NCI-H526 treated with DMSO at 0.1 percent for 48 hours (cell line): ENCODE measurements at places on chromosomes 4 and X.
A peak's percentile ranks its signal among the peaks of the same experiment; 100 is the strongest.

- no peak for DNase-seq
Measured at GRCh38 chr4:54556051-54556450, 101.7 kb upstream of the KIT start.

DNA sequence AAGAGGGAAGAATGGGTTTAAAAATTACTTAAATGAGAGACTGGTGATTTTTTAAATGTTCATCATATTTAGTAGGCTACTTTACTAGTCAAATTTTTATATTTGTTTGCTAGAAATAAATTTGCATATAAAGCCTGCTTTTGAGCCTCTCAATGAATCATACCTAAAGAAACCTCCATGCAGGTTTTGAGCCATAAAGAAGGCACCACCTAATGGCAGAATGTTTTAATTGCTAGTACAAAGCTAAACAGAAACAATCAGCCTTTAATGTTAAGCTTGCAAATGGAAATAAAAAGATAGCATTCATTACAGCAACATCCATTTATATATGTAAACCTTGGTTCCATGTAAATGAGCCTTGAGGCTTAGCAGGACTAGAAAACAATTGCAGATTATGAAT lies 989.7 kb downstream of the CCSER1 start:
- DNase-seq: peak; percentile 27

GRCh38 chr4:7256984-7257810 lies 64.9 kb downstream of the SORCS2 start:
- no peak for DNase-seq

DNA sequence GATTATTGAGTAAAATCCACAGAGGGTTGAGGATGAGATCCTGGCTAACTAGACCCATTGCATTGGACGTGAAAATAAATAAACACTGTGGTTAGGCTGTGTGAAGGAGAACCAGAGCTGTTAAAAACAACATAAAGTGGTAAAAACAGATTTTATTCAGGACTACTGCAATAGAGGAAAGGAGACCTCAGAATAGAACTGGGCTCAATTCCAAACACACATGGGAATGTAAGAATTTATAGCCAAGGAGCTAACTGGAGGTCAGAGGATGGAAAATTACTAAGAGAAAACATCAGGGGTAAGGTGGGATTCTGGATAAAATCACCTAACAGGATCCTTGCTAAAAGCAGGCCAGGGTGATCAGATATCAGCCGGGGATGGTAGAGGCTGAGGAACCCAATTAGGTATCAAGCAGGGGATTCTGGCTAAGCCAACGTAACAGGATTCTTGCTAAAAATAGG lies 112.4 kb downstream of the RNF150 start:
- no peak for DNase-seq

GRCh38 chr4:33160126-33160525 lies 2440.0 kb downstream of the PCDH7 start:
- no peak for DNase-seq

GRCh38 chr4:121122661-121123060 lies 41.5 kb downstream of the TNIP3 start:
- DNase-seq: no peak

- no peak for DNase-seq
Measured at GRCh38 chr4:17561195-17561909, 15.6 kb upstream of the LAP3 start.

DNA sequence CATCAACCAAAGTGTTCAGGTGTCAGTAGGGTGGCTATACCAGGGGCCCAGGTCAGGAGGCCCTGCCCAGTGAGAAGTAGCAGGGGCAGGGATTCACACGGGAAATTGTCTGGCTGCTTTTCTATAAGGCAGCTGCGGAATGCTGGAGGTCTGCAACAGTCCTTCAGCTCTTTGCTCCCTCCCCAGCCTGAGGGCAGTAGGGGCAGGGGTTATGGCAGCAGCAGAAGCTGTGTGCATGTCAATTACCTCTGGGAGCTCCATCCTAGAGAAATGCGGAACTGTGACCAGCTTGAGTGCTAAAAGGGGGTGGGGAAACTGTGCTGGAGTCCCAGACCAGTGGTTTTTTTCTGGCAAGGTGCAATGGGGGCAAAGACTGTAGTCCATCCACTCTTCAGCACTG lies 810.4 kb downstream of the PCDH7 start:
- DNase-seq: no peak

- no peak for DNase-seq
Measured at GRCh38 chr4:54585321-54586000, 72.3 kb upstream of the KIT start.

DNA sequence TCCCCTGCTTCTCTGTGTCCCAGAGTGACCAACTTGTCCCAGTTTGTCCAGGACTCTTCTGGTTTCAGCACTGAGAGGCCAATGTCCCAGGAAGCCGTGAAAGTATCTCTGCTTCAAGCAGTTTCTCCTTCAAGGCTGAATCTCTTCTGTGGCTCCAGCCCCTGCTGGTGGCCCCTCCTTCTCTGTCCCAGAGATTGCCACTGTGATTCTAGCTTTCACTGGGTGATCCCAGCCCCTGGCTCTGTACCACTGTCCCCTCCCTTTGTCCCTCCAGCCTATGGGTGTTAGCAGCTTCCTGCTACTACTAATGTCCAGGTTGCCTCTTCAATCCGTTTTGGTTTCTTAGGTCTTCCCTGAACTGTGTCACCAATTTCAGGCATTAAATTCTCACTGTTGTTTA lies 70.5 kb downstream of the SOX3 start:
- no peak for DNase-seq

- DNase-seq: no peak
Measured at GRCh38 chr4:175947117-175947722, 118.4 kb upstream of the WDR17 start.

DNA sequence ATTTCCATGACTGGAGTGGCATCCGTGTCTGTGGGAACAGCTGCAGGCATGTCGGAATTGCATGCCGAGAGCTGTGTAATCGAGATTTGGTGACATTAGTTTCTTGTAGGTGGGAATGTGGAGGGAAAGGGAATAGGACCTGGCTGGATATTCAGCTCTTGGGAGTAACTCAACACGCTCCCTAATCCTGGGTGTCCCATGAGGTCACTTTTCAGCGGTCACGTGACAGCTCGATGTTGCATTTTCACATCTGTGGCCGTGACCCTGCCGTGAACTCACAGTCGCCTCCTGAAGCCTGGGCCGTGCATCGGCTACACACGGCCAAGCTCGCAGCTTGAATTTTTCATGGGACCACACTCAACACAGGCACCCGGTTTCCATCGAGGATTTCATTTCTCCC lies 25.8 kb upstream of the PSAPL1 start:
- no peak for DNase-seq

DNA sequence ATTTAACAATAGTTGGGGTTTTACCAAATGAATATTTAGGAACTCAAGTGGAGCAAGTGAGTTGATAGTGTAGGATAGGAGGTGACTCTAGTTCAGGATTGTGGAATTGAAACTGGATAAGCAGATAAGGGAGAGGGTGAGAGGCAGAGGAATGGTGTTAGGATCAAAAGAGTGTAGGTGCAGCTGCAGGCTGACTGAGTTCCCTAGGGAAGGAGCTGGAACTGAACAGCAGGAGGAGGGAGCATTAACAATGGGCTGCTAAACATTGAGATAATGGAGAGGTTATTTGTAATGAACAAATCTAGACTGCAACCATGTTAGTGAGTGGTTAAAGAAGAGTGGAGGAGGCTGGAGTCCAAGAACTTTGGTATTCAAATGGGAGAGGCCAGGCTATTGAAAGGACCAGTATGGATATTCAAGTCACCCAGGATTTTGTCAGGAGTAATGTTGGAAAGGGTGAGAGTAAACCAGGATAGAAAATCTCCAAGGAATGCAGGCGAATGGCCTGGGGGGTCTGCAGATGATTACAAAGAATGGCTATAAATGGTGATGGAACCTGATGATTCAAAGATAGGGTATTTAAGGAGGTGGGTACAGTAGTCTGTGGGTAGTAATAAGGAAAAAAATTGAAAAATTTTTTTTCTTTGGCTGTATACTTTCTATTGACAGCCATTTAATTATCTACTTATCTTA lies 497.1 kb upstream of the TENM3 start:
- DNase-seq: no peak

DNA sequence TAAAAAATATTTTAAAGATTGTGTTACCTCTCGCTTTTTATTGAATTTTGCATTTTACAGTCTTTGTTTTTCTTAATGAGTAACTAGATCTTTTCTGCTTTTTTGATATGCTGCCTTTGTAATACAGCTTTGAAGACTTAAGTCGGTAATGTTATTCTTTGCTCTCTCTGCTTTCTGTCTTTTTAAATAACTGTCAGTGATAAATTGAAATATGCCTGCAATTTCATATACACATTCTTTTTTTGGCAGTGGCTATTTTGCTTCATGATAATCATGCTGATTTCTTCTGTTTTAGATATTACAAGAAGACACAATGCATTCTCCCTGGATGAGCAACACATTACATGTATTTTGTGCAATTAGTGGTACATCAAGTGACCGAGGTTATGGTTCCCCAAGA lies 42.0 kb upstream of the IL13RA1 start:
- DNase-seq: peak; percentile 10

GRCh38 chr4:85722807-85723206 lies 247.9 kb downstream of the ARHGAP24 start:
- DNase-seq: no peak

- no peak for DNase-seq
Measured at GRCh38 chrX:64206556-64207162, 1.2 kb upstream of the AMER1 start.

- no peak for DNase-seq
Measured at GRCh38 chr4:185112104-185112503, 31.0 kb upstream of the SLC25A4 start.

GRCh38 chr4:22873899-22874298 lies 181.2 kb downstream of the GBA3 start:
- DNase-seq: no peak

DNA sequence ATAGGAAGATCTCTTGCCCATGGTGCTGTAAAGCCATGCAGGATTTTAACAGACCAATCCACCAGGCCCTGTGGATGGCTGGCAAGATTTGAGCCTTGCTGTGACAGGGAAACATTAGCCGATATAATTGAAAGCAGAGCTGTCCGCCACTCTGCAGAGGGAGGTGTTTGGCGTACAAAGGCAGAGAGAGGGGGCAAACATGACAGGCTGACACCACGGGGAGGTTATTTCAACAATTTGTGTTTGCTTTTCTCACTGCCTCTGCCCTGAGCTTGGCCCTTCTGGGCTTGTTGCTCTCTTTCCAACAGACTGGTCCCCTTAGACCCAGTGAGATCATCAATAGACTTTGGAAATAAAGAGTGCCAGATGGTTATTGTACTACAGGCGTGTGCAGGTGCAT lies 59.4 kb downstream of the CLNK start:
- no peak for DNase-seq

DNA sequence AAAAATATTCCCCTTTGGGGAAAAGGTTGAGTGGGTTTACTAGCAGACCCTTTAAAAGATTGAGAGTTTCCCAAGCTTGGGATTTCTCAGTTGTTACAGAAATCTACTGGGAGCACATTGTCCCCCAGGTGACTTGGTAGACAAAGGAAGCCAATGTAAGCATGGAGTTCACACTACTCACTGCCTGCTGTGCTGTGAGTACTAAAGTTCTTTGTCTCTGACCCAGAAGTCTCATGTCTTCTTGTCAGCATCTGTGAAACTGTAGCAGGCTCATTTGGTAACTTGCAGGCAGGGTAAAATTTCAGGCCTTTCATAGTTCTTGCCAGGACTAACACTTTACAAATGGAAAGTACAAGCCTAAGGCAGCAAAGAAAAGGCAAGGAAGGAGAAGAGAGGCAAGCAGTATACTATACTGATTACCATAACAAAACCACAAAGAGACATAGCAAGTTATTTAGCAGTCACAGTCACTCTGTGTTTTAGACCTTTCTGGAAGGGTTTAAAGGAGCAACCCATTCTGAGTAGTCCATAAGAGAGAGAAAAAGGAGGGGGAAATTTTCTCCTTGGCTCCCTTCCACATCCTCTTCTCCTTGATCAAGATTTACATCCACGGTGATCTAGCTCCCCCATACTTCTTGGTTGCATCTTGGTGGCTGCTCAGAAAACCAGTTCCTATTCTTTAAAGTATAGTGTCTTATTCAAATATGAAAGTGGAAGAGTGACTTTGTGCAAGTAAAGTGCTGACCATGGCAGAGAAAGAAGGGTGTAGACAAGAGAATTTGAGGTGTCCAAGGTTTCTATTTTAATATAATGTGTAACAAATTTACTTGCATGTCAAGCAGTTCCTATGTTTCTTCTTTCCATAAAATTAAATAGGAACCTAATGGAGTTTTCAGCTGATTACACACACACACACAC lies 160.0 kb upstream of the PDE5A start:
- no peak for DNase-seq

GRCh38 chrX:49186125-49187027 lies at the start of gene PRICKLE3:
Gene PRICKLE3, minus strand, starts transcription at chrX:49186373. Its CDS starts 76 bp downstream, at chrX:49186297.
- DNase-seq: peak; percentile 29

DNA sequence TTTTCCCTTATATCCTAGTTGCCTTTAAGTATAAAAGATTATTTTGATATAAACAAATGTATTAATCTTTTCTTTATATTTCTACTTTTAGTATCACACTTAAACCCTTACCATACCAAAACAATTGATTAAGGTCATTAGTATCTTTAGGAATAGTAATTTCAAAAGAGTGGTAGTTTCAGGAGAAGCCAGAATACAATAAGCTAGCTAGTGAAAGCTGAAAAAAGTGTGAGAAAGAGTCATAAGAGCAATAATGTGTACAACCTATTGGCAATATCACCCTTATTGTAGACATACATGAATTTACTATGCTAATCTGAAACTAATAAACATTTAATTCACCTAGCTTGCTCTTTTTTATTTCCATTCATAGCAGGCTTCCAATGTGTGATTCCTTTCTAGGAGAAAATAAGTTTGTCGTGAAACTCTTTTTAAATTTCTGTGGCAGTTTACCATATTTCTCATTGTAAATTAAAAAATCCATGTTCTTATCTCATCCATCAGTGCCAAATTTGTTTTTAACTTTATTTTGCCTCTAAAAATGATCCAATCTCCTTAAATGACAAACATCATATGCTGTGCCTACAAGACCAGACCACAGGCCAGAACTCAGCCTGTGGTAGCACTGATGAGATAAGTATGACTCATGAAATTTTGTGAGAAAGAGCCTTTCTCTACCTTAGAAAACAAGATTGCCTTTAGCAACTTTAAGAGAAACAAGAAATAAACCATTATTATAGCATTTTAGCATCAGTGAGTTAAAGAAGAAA lies 8.1 kb downstream of the NEK1 start:
- no peak for DNase-seq

DNA sequence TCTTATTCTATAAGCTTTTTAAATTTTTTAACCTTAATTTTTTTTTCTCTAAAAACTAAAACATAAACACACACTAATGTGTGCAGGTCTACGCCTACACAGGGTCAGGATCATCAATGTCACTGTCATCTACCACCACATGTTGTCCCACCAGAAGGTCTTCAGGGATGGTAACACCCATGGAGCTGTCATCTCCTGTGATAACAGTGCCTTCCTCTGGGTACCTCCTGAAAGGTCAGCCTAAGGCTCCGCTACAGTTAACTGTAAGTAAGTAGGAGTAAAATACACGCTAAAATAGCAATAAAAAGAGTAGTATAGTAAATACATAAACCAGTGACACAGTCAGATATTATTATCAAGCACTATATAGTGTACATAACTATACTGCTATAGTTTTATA lies 45.9 kb upstream of the GPRIN3 start:
- no peak for DNase-seq
